ENCODE measurements at places on chromosomes 3 and 15.

DNA sequence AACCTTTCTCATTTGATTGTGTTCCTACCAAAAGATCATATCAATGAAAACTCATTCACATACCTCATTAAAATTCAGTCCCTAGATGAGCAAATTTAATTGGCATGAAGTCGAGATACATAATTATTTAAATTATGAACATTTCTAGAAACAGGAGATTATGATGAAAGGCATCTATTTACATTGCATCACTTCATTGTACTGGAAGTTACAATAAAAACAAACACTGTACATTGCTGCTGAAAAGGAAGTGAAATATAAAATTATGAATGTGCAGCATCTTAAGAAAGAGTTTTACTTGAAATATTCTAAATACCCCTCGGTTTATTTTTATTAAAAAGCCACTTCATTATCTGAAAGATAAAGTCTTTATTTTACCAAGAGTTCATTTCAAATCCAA, 163.4 kb upstream of the ZNF385D start:
- H3K4me3 ChIP-seq: no peak overlapping the region
- no peak overlapping the region for H3K27ac ChIP-seq
- no peaks in the 10 kb centered on the region for H3K4me1 ChIP-seq
- no peaks in the 10 kb centered on the region for H3K36me3 ChIP-seq

GRCh38 chr3:73796382-73796781, 171.6 kb upstream of the PDZRN3 start:
- H3K4me1 ChIP-seq: no peaks in the 10 kb centered on the region
- DNase-seq: no peak
- H3K4me3 ChIP-seq: no peak overlapping the region

DNA sequence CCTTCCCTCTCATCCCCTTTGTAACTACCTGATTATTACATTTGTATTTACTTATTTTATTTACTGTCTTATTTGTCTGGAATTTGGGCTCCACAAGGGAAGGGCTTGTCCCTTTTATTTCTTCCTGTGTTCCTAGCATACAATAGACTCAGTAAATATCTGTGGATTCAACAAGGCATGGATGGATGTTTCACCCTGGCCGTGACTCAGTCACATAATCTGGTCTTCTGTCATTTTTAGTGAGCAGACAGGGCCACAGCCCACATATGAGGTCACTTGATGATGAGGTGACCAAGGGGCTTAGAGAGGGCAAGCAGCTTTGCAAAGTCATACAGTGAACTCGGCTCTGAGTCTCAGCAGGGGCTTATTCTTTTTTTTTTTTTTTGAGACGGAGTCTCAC, 7.8 kb upstream of the DAG1 start:
- DNase-seq: no peak
- H3K27me3 ChIP-seq: no peaks in the 10 kb centered on the region
- no peak overlapping the region for H3K4me3 ChIP-seq
- H3K36me3 ChIP-seq: no peaks in the 10 kb centered on the region
- no peak overlapping the region for H3K27ac ChIP-seq

GRCh38 chr3:98734306-98734705, 28.8 kb upstream of the ST3GAL6 start:
- peak overlapping the region; percentile 64 for H3K27ac ChIP-seq
- no peak for DNase-seq
- H3K36me3 ChIP-seq: no peaks in the 10 kb centered on the region

DNA sequence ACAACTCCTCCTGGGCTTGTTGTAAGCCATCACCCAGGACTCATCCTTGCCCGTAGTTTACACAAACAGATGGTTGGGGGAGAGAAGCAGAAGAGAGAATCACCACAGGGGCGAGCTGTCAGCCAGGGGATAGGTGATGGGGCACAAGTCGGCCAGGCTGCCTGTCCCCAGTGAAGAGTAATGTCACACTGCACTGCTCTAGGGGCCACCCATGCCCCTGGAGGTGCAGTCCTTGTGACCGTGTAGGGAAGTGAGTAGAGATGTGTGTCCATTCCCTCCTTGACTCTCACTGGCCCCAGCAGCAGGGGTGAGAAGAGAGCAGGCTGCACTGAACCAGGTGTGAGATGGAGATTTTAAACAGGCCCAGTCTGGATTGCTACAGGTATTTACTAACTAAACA, 17.1 kb upstream of the PRSS50 start:
- H3K27ac ChIP-seq: no peak overlapping the region
- no peaks in the 10 kb centered on the region for H3K4me1 ChIP-seq
- DNase-seq: no peak
- H3K27me3 ChIP-seq: no peaks in the 10 kb centered on the region
- H3K4me3 ChIP-seq: no peak overlapping the region

DNA sequence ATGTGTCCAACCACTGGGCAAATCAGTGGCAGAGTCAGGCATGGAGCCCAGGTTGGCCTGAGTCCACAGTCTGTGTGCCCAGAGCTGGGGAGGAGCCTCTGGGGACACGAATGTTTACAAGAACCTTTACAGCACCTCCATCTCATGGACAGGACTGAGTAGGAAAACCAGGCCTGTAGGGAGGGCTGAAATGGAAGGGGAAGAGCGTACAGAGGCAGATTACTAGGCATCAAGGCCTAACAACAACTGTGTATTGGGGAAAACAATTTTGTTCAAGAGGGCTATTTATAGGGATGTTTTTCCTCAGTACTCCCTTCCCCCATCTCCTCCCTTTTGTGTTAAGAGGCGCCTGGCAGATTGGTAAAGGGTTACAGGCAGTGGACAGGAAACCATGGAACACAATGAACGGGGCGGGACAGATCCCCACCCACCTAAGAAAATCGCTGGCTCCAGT, 15.1 kb upstream of the ARHGAP31 start:
- no peak overlapping the region for H3K4me3 ChIP-seq
- no peak for DNase-seq
- H3K4me1 ChIP-seq: no peaks in the 10 kb centered on the region
- no peaks in the 10 kb centered on the region for H3K27me3 ChIP-seq
- no peak overlapping the region for H3K27ac ChIP-seq

DNA sequence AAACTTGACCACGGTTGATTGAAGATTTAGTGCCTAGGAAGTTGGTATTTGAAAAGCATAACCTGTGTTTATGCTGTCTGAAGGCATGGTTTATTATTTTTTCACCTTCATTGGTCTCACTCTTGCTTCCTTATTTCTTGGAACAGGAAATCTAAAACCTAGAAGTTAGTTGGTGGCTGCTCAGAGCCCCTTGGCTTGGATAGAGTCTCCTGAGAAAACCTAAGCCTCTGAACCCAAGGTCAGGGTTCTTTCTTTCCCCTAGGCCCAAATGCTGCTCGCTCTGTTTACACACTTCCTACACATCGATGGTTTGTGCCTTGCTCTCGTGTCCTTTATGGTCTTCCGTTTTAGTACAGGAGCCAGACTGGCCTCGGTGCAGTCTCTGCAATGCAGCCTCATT, 82.2 kb downstream of the TRAK1 start:
- H3K4me1 ChIP-seq: peaks cover 32% of the 10 kb centered on the region
- peaks cover 7% of the 10 kb centered on the region for H3K36me3 ChIP-seq
- no peaks in the 10 kb centered on the region for H3K27me3 ChIP-seq

GRCh38 chr15:42012241-42012640, 8.6 kb downstream of the PLA2G4E start:
- H3K4me3 ChIP-seq: no peak overlapping the region
- no peak overlapping the region for H3K27ac ChIP-seq
- H3K27me3 ChIP-seq: peaks cover 7% of the 10 kb centered on the region
- no peaks in the 10 kb centered on the region for H3K4me1 ChIP-seq
- H3K36me3 ChIP-seq: no peaks in the 10 kb centered on the region

DNA sequence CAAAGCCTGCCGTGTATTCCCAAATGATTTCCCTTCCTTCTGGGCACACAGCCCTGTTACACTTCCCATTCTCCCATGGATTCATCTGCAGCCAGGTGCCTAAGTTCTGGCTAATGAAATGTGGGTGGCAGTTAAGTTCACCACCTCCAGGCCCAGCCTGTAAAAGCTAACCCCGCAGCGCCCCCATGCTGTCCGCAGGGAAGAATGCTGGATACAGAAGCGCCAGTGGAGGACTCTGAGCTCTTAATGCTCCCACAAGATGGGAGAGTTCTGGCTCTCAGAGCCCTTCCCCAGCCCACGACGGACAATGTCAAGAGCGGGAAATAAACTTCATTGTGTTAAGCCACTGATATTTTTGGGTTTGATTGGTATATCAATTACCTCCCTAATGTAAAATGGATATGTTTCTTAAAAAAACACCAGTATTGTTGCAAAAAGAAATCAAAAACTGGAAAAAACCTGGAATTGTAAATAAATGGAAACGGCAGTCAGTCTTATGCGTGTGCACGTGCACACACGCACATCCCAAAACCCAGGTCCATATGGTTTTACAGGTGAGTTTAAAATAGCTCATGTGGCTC, 37.7 kb upstream of the FGD5 start:
- no peaks in the 10 kb centered on the region for H3K4me1 ChIP-seq
- no peaks in the 10 kb centered on the region for H3K27me3 ChIP-seq
- DNase-seq: no peak
- no peaks in the 10 kb centered on the region for H3K36me3 ChIP-seq

GRCh38 chr3:10941972-10942371, 50.6 kb upstream of the SLC6A1 start:
- H3K27ac ChIP-seq: no peak overlapping the region
- H3K4me3 ChIP-seq: no peak overlapping the region
- peak; percentile 50 for DNase-seq

GRCh38 chr15:98154863-98155262, 194.4 kb downstream of the ARRDC4 start:
- peaks cover 3% of the 10 kb centered on the region for H3K36me3 ChIP-seq
- H3K4me3 ChIP-seq: no peak overlapping the region
- no peaks in the 10 kb centered on the region for H3K27me3 ChIP-seq
- peaks cover 86% of the 10 kb centered on the region for H3K4me1 ChIP-seq

Data from DND-41 (cell line).